ENCODE measurements at places on chromosomes 11 and 22. TPM values are rescaled to one million over a fixed set of nuclear protein-coding genes. Genes with fewer than 3 reads are reported as not detected.

Gene DEUP1
- total RNA-seq: not detected

Gene NKAPD1
- total RNA-seq: 18.5 TPM

Gene ASCC2
- total RNA-seq: 60.4 TPM

Gene CCDC73
- total RNA-seq: not detected

Gene RIMBP3B
- not detected for total RNA-seq

Gene FIBIN
- not detected for total RNA-seq

Gene PGR
- total RNA-seq: not detected

GRCh38 chr11:130872981-130873380, 43.3 kb downstream of the SNX19 start:
- DNase-seq: no peak
- no peak overlapping the region for H3K4me3 ChIP-seq
- peak overlapping the region; percentile 14 for H3K27ac ChIP-seq
- peaks cover 8% of the 10 kb centered on the region for H3K36me3 ChIP-seq

- no peak for DNase-seq
- H3K4me1 ChIP-seq: no peaks in the 10 kb centered on the region
- no peaks in the 10 kb centered on the region for H3K36me3 ChIP-seq
- no peaks in the 10 kb centered on the region for H3K27me3 ChIP-seq
- H3K4me3 ChIP-seq: no peak overlapping the region
- no peak overlapping the region for H3K27ac ChIP-seq
Observed at GRCh38 chr11:12060385-12060985, 49.9 kb upstream of the MICAL2 start.

- H3K27ac ChIP-seq: no peak overlapping the region
- H3K4me1 ChIP-seq: no peaks in the 10 kb centered on the region
- no peak overlapping the region for H3K4me3 ChIP-seq
- no peaks in the 10 kb centered on the region for H3K36me3 ChIP-seq
Observed at GRCh38 chr11:113991718-113992458, 17.0 kb downstream of the HTR3A start.

DNA sequence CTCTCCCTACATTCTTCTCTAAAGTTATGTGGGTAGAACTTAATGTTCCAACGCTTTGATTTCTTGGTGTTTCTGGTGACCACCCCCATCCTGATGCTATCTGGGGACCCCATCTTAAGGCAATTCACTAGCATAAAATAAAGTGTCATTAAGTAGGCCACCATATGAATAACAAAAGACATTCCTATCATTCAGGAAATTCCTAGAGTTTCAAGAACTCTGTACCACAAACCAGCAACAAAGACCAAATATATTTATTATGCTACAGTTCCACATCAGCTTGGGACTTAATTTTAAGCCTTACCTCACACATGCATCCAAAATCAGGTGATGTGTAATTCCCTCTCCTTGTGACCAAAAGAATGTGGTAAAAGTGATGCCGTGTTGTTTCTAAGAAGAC, 254.6 kb upstream of the LRRC4C start:
- DNase-seq: no peak
- H3K4me3 ChIP-seq: no peak overlapping the region
- H3K27me3 ChIP-seq: no peaks in the 10 kb centered on the region
- no peaks in the 10 kb centered on the region for H3K4me1 ChIP-seq

- H3K4me3 ChIP-seq: no peak overlapping the region
- peak; percentile 65 for DNase-seq
- no peak overlapping the region for H3K27ac ChIP-seq
- H3K36me3 ChIP-seq: no peaks in the 10 kb centered on the region
Observed at GRCh38 chr11:83056204-83056603, 15.5 kb downstream of the RAB30 start.

Data from endothelial cell of umbilical vein (primary cell).